ENCODE measurements at places on chromosomes 2 and 18. TPM values are rescaled to one million over a fixed set of nuclear protein-coding genes. Genes with fewer than 3 reads are reported as not detected.

PAX8 gene
- total RNA-seq = 2.9 TPM

CHN1 gene
- 153 TPM for total RNA-seq

AKAIN1 gene
- not detected for total RNA-seq

PPP4R3B gene
- 38.7 TPM for total RNA-seq

UBE2E3 gene
- 31.5 TPM for total RNA-seq

HOXD12 gene
- total RNA-seq = 0.22 TPM

DOK6 gene
- 0.66 TPM for total RNA-seq

TMEM198 gene
- 1.1 TPM for total RNA-seq

RFTN2 gene
- total RNA-seq = not detected

ASB18 gene
- not detected for total RNA-seq

PMAIP1 gene
- 53.3 TPM for total RNA-seq

TCF7L1 gene
- 3.7 TPM for total RNA-seq

OSR1 gene
- total RNA-seq = 6.6 TPM

PJVK gene
- total RNA-seq = 1.5 TPM

C2orf80 gene
- total RNA-seq = not detected

ANO7 gene
- total RNA-seq = 0.22 TPM

MRO gene
- total RNA-seq = not detected

MAL gene
- total RNA-seq = not detected

MARCO gene
- not detected for total RNA-seq

HSBP1L1 gene
- 20.4 TPM for total RNA-seq

NAT8 gene
- not detected for total RNA-seq

EHD3 gene
- total RNA-seq = 6.6 TPM

UNC80 gene
- not detected for total RNA-seq

HOXD13 gene
- not detected for total RNA-seq

PCARE gene
- not detected for total RNA-seq

GPR45 gene
- total RNA-seq = 0.22 TPM

OLA1 gene
- total RNA-seq = 106 TPM

FEV gene
- total RNA-seq = not detected

PLGLB1 gene
- total RNA-seq = 1.0 TPM

LHCGR gene
- not detected for total RNA-seq

VIL1 gene
- total RNA-seq = not detected

HRH4 gene
- under 0.01 TPM for total RNA-seq

SEC11C gene
- 19.3 TPM for total RNA-seq

NDC80 gene
- total RNA-seq = 43.5 TPM

ZNF519 gene
- 9.6 TPM for total RNA-seq

FNDC4 gene
- total RNA-seq = 14.0 TPM

GCG gene
- not detected for total RNA-seq

ACTG2 gene
- 61.7 TPM for total RNA-seq

MC2R gene
- total RNA-seq = not detected

MERTK gene
- 0.44 TPM for total RNA-seq

NEURL3 gene
- not detected for total RNA-seq

All from placental pericyte (primary cell).